ENCODE measurements at places on chromosomes 2 and 18.

DNA sequence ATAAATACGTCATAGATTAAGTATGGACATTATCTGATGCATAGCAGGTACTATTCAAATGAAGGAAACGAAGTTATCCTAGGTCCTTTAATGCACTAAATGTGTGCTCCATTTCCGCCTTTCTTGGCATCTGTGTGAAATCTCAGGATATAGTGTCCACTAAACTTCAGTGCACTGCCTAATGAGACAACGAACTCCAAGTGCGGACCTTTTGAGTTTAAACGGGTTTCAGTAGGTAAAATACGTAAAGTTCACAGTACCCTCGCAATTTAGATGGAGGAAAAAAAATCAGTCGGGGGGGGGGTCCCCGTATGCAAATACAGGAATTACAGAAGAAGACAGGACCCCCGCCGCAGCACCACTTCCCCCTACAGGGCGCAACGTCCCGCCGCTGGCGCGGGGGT is 729 bp upstream of the REL start:
- no peak for DNase-seq

DNA sequence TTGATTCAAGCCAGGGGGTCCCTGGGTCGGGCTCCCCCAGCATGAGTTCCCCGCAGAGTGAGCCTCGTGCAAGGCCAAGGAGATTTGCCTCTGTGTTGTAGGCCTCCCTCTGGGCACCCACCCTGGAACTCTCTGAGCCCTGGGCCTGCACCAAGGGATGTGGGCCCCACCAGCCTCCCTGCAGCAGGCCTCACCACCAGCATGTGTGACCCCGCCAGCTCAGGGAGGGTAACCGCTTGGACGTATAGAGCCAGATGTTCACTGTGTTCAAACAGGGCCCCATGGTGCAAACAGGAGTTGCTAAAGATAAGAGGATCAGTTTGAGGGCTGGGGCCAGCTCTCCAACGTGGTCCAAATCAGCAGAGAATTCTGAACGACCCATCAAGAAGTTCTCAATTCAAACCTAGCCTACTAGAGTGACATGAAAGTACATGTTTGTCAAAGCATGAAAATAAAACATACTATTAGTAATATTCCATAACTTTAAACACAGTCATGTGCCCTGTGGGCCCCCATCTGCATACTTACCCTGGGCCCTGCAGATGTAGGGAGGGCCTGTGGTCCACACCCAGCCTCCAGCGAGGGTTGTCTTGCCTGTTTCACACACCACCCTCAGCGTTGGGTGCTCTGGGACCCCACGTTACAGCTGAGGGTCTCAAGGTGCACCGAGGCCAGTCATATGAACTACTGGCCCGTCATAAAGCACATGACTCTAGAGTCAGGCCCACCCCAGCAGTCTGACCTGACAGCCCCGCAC is 5.5 kb upstream of the TUBB6 start:
- DNase-seq: no peak

GRCh38 chr18:61474341-61474740 is 141.1 kb downstream of the CDH20 start:
- DNase-seq: no peak

- DNase-seq: no peak
Observed at GRCh38 chr18:7857562-7857961, 290.4 kb downstream of the PTPRM start.

DNA sequence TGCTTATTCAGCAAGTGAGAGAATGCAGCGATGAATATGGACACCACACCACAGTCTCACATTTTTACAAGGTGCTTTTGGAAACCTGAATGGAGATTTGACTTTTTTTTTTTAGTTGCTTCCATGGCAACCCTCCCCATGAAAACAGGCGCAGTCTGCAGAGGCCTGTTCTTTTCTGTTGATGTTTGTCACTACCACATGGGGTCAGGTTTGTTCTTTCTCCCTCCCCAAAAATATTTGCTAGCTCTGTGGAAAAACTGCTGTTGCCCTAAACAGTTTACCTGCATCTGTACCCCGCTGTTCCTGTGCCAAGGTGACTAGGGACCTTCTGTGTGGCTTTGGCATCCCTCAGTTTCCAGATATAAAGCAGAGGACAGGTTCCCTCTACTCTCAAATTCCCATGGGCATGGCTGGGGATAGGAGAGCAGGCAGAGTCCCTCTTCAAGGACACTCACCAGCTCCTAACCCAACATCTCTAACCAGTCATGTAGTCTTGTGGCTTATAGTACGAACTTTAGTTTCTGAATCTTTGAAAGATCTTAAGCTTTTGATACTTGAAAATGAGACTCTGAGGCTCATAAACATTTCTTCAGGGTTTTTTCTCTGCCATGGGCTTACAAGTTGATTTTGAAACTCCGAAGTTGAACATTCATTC is 14.7 kb upstream of the MAPRE2 start:
- DNase-seq: no peak

Measured in dermis microvascular lymphatic vessel endothelial cell (primary cell).